ENCODE measurements at places on chromosomes 4 and X.

- no peak for DNase-seq
Measured at GRCh38 chr4:20983763-20984575, 283.7 kb downstream of the PACRGL start.

DNA sequence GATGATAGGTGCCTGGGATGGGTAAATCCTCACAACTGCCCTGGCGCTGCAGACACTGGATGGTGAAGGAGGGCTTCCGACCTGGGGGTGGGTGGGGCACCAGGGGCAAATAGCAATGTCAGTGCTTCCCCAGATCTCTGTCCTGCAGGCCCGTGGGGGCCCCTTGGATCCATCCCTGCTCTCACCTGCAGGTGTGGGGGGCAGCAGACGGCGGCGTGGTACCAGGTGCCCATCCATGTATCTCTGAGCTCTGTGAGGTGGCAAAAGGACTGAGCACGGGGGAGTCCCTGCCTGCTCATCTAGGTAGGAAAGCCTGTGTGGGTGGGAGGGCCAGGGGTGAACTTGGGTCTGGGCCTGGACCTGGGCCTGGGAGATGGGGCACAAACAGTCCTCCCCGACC is 6.5 kb upstream of the SYP start:
- no peak for DNase-seq

- DNase-seq: no peak
Measured at GRCh38 chrX:12917753-12918152, 11.3 kb downstream of the TLR8 start.

DNA sequence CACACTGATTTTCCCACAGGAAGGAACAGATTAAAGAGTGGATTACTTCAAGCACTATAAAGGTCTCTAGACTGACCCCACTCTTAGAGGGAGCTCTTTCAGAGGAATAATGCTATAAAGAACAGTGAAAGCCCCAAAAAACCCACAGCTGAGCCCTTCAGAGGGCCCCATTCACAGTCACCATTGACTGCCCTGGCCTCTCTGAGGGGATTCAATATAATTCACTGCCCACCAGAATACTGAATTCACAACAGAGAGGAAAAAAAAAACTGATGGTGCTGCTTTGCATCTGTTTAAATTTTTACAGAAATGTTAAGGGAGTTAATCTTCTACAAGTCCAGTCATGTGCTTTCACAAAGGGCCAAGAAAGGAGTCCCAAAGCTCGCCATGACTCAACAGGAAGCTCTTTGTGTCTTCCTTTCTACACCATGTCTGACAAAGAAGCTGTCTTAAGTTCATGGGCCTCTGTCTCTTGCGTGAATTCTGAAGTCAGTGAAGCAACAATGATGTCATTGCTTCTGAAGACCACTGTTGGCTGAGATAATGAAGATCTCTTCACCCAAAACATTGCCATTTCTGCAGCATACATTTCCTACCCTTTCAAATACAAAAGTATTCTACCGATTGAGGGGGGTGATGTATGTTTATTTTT is 174.9 kb downstream of the ADAMTS3 start:
- no peak for DNase-seq

DNA sequence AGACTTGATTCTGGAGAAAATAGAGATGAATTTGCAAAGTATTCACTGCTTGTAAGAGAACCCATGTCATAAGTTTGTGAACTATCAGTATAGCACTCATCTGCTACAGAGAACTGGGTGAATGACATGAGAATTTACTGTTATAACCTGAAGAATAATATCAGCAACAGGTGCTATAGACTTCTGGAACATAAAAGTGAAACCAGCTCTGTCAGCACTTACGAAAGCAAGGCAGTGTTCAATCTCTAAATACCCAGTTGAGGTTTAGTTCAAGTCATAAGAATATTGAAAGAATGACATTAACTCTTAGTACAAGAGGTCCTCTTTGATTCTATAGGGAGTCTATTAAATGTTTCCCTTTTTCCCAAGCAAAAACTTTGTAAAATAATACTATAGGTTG is 232.9 kb upstream of the ANKRD50 start:
- DNase-seq: no peak

- no peak for DNase-seq
Measured at GRCh38 chr4:182179105-182179504, 64.1 kb upstream of the TENM3 start.

DNA sequence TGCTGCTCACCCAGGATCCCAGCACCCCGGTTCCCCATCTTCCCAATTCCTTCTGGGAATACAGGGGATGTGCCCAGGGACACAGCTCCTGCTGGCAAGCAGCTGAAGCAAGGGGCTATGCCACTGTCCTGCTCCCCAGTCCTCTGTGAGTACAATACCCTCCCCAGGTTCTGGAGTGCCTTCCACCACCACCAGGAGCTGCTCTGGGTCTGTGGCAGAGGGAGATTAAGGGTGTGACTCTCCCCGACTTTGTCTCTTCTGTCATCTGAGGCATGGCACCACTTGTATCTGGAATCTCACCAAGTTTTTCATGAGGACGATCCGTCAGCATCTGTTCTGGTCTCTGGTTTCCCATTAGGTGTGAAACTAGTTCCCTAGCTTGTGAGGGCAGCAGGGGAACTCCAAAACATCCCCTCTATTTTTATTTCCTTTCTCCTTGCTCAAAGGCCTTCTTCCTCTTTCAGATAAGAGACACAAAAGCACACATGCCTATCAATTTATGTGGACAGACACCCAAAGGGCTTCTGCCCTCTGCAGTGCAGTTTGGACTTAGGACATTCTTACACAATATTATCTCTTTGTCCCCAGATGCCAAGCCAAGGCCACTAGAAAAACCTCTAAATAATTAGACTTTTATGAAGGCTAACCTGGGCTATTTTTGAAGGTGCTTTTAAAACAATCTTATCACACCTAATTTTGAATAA is 26.8 kb downstream of the MGST2 start:
- DNase-seq: peak; percentile 52

DNA sequence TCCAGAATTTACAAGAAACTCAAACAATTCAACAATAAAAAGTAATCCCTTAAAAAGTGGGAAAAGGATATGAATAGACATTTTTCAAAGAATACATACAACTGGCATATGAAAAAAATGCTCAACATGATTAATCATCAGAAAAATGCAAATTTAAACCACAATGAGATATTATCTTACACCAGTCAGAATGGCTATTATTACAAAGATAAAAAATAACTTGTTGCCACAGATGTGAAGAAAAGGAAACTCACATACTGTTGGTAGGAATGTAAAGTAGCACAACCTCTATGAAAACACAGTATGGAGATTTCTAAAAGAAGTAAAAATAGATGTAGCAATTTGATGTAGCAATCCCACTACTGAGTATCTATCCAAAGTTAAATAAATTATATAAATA is 65.1 kb upstream of the DIAPH2 start:
- DNase-seq: no peak

- no peak for DNase-seq
Measured at GRCh38 chrX:13131396-13132137, 87.1 kb upstream of the FAM9C start.

DNA sequence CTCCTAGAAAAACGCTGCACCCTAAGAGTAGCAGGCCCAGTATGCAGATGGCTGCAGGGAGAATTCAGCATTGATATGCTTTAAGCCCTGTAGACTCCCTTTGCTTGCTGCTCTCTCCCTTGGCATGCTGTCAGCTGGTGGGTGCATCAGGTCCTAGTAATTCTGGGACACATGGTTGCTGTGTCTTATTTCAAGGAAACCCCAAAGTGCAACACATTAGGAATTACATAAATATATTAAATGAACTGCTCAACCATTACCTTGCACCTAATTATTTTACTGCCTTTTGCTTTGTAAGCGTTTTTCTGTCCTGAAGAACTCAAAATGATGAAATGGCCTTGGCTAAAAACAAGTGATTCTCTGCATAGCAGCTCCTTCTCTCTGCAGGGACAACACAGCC is 516.3 kb downstream of the ZIC3 start:
- DNase-seq: no peak

DNA sequence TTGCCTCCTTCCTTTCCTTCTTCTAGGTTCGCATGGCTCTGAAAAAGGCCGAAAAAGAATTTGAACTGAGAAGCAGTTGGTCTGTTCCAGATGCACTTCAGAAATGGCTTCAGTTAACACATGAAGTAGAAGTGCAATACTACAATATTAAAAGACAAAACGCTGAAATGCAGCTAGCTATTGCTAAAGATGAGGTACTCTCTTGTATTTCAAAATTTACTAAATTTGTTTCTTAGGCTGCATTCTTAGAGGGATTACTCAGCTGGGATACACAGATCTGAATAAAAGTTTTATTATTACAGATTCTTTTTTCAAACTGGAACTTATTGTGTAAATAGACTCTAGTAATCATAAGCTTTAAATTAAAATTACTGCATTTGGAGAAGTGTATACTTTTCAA is 146.9 kb downstream of the STIM2 start:
- DNase-seq: no peak

DNA sequence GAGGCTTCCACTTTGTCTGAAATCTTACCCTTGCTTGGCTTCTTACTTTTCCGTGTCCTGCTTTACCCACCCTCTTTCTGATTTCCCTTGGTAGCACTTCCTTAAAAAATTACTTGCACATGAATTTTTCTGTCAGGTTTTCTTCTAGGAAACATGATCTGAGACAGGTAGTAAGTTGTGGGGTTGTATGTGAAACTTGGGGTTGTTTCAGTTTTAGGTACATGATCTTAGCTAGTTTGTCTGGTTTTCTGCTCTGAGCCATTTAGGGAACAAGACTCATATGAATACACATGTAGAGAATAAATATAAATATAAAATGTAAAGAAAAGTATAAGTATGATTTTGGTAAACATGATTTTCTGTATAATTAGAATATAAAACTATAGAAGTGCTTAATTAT is 17.4 kb upstream of the ARMCX2 start:
- DNase-seq: no peak

DNA sequence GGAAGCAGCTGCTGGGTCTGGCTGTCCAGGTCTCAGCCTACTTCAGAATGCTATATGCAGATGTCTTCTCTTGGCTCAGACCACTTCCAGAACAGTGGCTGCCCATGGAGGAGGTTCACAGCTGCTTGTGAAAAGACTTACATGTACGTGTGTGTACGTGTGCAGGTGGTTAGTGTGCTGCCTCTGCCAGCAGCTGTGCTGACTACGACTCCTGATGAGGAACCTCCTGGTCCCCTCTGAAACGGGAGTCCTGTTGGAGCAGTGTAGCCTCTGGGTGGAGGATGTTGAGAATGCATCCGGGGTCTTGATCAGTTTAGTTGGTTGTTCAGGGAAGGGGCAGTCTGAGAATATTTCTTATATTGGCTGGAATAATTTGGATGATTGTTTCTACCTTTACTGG is 155.9 kb upstream of the WDR1 start:
- DNase-seq: no peak
